CD4-positive, alpha-beta T cell treated with Interleukin-17A for 4 hours (primary cell): ENCODE measurements at places on chromosomes 16 and 17.

GRCh38 chr16:15482068-15482747 lies 47.8 kb downstream of the BMERB1 start:
- peak; percentile 8 for DNase-seq

DNA sequence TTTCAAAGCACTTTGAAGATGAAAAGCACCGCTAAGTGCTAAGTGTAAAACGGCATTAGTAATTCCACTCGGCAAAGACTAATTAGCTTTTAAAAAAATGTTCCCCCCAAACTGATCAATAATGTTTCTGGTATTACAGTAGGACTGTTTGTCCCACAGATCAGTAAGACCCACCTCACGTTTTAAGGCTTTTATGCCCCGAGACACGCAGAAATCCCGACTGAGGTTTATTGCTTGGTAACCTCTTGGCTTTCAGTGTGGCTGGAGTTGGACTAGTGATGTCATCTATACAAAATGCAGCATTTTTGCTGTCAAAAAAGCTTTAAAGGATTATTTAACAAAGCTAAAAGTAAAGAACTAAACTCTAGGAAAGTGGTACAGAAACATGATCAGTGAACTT lies 414.6 kb upstream of the PSMD7 start:
- no peak for DNase-seq

DNA sequence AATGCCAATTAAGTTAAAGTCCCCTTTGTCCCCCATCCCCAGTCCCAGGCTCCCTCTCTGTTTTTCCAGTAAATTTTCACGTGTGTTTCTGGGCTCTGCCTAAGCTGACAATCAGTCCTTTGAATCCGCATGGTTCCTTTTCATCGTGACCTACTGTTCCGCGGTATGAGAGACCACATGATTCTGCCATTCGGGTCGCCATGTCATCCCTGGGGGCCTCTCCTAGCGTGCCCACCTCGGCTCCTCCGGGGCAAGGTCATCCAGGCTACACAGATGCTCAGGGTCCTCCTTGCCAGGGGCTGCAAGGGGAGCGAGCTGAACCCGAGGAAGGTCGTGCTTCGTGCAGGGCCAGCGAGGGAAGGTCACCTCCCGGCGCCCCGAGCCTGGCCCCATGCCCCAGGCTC lies 157.6 kb downstream of the RAB11FIP4 start:
- no peak for DNase-seq

GRCh38 chr17:77405867-77406732 lies 265.3 kb downstream of the SEC14L1 start:
- peak; percentile 67 for DNase-seq

GRCh38 chr16:79282806-79283205 lies 317.7 kb downstream of the MAF start:
- DNase-seq: no peak

- DNase-seq: no peak
These were observed 256.1 kb downstream of the IRX3 start for GRCh38 chr16:54030451-54030850.

- no peak for DNase-seq
These were observed 109.8 kb downstream of the GOSR1 start for GRCh38 chr17:30586818-30587595.

GRCh38 chr16:70726892-70727361 lies 41.1 kb upstream of the MTSS2 start:
- no peak for DNase-seq

DNA sequence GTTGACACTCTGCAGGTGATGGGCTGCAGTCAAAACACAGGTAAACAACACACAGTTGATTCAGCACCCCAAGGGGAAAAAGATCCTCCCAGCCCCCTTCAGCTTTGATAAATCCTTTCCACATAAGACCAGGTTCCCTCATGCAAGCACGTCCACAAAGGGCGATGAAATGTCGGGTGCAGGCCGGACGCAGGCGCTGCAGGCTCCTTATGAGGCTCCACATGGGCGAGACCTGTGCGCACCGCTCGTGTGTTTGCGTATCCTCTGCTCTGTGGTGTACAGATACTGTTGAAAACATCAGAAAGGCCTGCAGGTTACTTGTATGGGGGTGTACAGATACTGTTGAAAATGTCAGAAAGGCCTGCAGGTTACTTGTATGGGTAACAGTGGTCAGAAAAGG lies 14.4 kb upstream of the ZNF750 start:
- DNase-seq: no peak

GRCh38 chr17:73824321-73824720 lies 180.1 kb upstream of the SDK2 start:
- DNase-seq: no peak

DNA sequence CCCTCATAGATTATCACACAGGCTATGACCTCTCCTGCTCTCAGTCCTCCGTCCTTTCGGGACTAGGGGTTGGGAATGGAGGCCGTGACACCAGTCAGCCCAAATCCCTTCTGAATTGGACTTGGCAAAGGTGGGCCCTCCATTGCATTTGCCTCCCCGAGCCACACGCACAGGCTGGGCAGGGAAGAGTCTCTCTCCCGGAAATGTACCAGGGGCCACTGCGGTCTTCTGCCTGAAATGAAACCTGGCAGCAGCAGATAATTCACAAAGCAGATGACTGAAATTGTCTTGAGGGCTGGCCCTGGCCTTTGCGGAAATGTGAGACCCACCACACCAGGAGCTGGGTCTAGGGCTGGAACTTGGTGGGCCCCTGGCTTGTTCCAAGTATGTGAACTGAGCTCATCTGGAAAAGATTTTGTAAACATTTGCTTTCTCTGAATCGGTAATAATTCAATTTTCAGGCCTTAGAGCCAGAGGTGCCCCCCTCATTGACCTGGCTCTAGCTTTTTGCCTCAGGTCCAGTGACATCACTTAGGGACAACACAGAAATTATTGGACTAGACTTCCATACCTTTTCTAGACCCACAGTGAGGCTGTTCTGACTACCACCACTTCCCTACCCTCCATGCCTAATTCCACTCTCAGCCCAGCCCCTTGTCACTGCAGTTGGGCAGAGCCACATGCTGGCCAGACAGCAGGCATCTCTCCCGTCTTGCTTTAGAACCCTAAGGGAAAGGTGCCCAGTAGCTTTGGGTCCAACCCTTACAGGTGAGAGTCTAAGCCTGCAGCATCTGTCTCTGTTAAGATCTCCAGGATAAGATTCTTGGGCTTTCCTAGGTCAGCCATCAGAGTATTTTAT lies 75.2 kb downstream of the CCDC182 start:
- no peak for DNase-seq

- DNase-seq: no peak
These were observed 136.5 kb downstream of the FTO start for GRCh38 chr16:53840456-53840855.

DNA sequence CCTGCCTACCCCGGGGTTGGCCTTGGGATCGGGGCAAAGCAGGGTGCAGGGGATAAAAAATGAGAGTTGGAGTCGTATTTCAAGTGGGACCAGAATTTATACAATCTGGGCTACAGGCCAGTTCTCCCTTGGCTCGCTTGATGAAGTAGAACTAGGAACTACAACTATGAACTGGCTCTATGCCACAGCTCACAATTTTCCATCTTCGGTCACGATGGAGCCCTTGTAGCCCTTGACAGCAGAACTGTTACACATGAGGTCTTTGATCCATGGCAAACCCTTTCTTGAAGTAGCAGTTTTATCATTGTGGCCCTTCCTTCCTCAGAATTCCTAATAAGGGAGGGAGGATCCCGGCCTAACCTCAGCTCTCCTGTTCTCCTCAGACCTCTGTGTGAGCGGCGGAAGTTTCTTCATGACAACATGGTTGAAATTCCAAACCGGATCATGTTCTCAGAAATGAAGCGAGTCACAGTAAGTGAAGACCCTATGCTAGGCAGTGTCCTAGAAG lies 17.1 kb downstream of the LIG3 start:
- DNase-seq: no peak

GRCh38 chr17:80983545-80983944 lies 8.1 kb upstream of the CHMP6 start:
- no peak for DNase-seq
